D341Med (cell line): ENCODE measurements at places on chromosomes 11 and 22.

GRCh38 chr11:99177446-99177845 lies 156.7 kb downstream of the CNTN5 start:
- no peak for DNase-seq

- no peak for DNase-seq
These were observed 199.0 kb downstream of the GRIK4 start for GRCh38 chr11:120710354-120711131.

- DNase-seq = no peak
These were observed 33.3 kb downstream of the CD6 start for GRCh38 chr11:61004761-61005181.

GRCh38 chr22:45966895-45967365 lies 10.0 kb downstream of the WNT7B start:
- DNase-seq = no peak

DNA sequence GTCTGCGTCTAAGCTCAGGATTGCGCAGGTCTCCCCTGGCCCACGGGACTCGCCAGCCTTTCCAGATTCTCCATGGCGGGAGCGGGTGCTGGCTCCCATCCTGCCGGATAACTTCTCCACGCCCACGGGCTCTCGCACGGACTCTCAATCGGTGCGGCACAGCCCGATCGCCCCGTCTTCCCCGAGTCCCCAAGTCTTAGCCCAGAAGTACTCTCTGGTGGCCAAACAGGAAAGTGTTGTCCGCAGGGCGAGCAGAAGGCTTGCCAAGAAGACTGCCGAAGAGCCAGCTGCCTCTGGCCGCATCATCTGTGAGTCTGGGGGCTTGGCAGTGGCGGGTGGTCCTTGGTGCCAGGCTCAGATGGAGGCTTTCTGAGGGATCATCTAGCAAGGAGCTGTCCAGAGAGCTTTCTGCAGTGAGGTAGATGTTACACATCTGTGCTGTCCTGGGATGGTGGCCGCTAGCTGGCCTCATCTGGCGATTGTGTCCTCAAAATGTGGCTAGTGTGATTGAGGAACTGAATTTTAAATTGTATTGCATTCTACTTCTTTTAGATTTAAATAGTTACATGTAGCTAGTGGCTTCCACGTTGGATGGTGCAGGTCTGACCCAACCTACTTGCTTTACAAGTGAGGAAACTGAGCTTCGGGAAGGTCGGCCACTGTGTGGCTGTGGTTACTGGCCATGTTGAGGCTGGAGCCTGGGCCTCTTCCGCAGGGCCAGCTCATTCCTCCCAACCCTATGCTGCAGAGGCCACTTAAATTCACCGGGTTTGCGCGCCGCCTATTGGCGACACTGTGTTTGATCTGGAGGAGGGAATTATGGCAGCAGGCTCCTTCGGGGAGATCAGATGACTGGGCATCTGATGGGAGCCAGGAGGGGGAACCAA lies 6.7 kb downstream of the INCENP start:
- DNase-seq = no peak

DNA sequence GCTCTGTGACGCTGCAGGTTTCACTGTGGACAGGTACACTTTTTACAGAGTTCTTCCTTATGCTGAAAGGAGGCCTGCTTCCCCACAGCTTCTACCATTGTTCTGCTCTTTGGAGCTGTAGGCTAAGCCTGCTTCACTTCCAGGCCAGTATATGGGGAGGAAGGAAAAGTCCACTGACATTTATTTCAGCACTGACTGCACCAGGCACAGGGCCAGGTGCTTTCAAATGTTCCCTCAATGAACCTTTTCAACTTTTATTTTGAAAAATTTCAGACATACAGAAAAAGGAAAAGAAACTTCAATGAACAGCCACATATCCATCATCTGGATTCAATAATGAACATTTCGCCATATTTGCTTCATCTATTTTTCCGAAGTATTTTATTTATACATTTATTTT lies 22.0 kb downstream of the POU2F3 start:
- no peak for DNase-seq

- DNase-seq = no peak
These were observed 57.6 kb downstream of the FBXO7 start for GRCh38 chr22:32531931-32532819.

DNA sequence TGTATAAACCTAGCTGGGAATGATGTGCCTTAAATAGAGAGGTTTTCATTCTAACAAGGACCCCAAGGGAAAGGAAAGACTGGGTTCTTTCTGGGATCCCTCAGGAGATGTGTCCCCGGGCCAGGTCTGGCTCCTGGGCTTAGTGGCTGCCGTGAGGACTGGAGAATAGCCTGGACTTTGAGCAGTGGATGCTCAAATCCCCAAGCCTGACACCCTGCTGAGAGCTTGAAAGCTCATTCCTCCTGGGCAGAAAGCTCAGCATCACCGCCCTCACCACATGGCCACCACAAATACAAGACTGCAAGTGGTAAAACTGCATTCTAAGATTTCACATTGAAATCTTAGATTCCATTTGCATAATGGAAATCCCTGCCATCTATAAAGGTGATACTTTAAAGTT lies 79.4 kb upstream of the NARS2 start:
- peak; percentile 3 for DNase-seq

GRCh38 chr11:44592125-44592940 lies 26.9 kb downstream of the CD82 start:
- DNase-seq = no peak

GRCh38 chr11:102118937-102119336 lies 8.7 kb downstream of the YAP1 start:
- DNase-seq = no peak

DNA sequence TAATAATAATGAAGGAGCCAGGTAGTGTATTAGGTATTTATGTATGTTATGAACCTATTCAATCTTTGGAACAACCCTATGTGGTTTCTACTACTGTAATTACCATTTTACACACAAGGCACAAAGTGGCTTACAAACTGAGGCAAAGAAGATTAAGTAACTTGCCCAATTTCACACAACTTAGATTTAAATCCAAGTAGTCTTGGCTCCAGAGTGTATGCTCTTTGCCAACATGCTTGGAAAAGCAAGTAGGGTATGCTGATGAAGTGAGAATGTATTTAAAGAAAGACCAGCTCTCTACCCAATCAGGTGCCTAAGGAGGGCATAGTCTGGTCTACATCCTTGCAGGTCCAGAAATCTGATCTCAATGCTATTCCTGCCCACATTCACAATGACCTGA lies 463.2 kb downstream of the METTL15 start:
- DNase-seq = no peak

DNA sequence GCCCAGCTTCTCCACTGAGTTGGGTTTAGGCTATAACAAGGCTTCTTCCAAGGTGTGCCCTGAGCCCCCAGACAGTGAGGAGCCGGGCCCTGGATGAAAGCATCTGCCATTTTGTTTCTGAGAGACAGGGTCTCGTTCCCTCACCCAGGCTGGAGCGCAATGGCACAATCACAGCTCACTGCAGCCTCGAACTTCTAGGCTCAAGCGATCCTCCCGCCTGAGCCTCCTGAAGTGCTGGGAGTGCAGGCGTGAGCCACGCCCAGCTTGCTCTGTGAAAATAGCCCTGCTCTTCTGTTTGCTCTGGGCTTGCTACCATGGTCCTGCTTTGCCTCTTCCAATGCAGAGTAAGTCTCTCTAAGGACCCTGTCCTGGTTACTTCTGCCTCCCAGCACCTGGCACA lies 6.7 kb downstream of the DENND6B start:
- no peak for DNase-seq

DNA sequence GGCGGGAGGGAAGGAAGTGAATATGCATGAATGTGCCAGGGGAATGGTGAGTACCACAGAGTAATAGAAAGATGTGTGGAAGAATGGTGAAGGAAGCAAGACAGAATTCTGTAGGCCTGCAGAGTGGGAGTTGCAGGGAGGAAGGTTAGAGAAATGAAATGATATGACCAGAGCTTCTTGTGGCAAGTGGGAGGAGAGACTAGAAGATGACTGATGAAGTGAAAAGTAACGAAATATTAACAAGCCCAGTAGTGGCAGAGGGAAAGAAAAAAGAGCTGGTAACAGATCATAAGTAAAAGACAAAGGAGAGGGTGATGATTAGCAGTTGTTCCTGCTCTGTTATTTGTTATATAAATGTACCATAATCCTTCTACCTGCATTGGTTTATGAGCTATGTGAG lies 1.0 kb upstream of the ALKBH8 start:
- no peak for DNase-seq

- DNase-seq = no peak
These were observed 161.4 kb downstream of the SWAP70 start for GRCh38 chr11:9825315-9825714.

DNA sequence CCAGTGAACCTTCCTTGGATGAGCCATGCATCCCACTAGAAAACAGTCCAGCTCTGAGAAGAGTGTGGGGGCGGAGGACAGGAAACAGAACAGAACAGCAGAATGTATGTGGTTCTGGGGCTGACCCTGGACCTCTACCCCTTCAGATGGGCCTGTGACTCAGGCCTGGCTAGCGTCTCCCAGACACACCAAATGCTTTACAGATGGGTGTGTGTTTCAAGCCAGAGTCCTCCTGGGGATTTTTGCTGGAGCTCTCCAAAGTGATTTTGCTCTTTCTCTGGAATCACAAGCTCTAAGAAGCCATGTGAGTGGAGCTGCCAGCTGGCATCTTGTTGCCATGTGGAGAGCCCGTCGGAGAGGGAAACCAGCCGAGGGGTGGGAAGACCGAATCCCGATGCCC lies 13.2 kb upstream of the C1QTNF4 start:
- DNase-seq = no peak

DNA sequence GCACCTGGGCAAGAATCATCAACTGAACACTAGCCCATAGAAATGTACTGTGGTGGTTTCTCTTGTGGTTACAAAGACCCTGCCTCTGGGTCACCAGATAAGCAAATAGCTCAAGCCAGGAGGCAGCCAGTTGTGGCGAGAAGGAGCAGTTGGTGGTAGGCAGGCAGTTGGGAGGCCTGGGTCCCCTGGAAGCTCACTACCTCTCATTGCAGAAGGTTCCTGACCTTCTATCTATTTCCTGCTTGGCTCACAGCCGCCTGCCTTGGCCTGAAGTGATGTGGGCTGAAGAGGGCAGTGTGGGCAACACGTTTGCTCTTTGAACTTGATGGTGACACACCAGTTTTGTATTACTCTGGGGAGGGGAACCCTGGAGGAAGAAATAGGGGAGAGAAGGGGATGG lies 34.7 kb downstream of the NECTIN1 start:
- no peak for DNase-seq

- no peak for DNase-seq
These were observed 352.5 kb downstream of the TBC1D22A start for GRCh38 chr22:47114813-47115517.

DNA sequence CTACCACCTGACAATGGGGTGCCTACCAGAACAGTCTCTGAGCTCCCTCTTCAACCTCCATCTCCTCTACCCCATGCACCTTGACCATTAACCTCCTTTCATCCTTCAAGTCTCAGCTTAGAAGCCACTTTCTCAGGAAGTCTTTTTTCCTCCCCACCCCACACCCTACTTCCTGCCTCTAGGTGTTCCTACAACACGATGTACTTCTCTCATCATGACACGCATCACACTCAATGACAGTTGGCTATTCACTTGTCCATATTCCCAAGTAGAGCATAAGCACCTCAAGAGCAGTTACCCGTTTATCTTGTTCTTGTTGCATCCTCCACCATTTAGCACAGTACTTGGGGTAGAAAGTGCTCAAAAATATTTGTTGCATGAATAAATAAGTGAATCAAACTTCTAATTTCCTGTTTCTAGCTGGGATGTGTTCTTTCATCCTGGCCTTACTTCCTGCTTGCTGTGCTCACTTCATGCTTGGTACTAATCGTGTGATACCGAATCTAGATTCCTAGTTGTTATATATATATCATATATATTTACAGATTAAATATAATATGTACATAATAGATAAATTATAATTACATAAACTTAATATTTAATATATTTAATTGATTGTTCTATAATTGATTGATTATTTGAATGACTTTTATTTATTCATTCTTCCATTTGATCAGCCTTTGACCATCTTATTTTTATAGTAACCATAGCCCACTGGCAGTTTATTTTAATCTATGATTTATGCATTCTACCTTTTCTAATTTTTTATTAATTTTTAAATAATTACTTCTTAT lies 177.5 kb upstream of the TMEM45B start:
- DNase-seq = no peak

GRCh38 chr22:22691716-22692701 lies 47.6 kb downstream of the GGTLC2 start:
- DNase-seq = no peak

- DNase-seq = no peak
These were observed 83.1 kb downstream of the PARVA start for GRCh38 chr11:12460466-12460865.

DNA sequence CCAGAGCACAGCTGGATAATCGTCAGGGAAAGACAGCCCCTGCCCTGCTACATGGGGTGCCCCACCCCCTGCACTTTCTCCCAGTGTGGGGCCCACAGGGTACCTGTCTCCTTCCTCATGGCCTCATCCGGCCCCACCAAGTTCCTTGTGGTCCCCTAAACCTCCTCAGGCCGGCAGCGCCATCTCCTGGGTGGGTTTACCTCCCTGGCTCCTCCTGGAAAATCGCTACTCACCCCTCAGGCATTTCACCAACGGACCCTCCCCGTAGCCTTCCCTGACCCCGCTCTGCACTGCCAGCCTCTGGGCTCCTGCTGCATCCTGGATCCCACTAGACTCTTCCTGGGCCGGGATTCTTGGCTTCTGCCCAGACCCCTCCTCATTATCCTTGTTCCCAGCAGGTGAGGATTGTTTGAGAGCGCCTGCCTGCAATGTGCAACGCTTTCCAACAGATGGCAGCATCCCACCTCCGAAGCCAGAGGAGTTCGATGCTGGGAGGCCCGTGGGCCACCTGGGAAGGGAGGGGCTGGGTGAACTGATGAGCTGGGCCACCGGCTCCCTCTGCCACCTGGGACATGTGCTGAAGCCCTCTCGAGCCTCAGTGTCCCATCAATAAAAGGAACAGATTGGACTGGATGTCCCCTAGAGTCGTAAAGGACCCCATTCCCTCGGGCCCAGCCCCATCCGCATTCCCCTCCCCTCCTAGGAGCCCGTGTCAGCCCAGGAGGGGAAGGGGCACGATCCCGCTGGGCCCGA lies 44.2 kb upstream of the TTLL12 start:
- DNase-seq = peak; percentile 89

- DNase-seq = peak; percentile 55
These were observed 35.5 kb downstream of the FZD4 start for GRCh38 chr11:86919557-86920210.

DNA sequence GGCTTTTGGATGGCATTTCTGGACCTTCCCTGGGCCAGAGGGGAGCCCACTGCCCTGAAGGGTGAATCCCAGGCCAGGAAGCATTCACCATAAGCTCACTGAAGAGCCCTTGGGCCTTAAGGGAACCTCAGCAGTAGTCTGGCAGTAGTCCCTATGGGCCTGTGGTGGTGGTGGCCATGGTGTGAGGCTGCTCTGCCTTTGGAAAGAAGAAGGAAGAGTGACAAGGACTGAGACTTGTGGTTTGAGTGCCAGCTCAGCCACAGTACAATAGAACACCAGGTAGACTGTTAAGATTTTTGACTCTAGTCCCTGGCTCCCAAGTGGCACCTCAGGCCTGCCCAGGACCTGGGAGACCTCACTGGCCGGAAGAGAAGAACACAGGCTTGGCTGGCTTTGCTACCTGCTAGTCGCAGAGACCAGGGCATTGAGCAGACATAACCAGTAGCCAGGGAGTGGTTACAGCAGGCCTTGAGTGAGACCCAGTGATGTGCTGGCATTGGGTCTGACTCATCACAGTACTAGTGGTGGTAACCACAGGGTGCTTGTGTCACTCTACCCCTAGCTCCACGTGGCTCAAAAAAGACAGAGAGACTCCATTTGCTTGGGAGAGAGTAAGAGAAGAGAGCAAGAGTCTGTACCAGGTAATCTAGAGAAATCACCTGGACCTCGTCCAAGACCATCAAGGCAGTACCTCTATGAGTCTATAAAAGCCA lies 259.8 kb upstream of the BLID start:
- DNase-seq = no peak
